ENCODE measurements at places on chromosomes 12 and 14.

DNA sequence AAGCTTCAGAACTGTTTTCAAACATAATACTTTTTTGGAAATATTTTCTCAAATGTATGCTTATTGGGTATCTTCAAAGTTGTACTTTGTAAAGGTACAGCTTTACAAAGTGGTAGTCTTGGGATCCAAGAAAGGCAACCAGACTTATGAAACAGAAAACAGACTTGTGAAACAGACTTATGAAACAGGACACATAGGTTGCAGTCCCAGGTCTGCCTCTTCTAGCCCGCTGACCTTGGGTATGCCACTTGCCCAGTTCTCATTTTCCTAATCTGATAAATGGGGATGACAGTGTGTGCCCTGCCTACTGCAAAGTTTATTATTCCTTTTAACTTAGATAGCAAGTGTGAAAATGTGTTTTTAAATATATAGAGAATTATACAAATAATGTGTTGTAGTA is 114.3 kb downstream of the KICS2 start:
- DNase-seq, result no peak

- DNase-seq, result no peak
These were observed 21.6 kb downstream of the CORO1C start for GRCh38 chr12:108709697-108710096.

- DNase-seq, result no peak
These were observed 16.6 kb downstream of the ACTR10 start for GRCh38 chr14:58216544-58216943.

GRCh38 chr14:22483863-22484593 is 105.0 kb downstream of the DAD1 start:
- no peak for DNase-seq

GRCh38 chr12:99427104-99427503 is 220.4 kb upstream of the GARIN6 start:
- DNase-seq, result no peak

- no peak for DNase-seq
These were observed 138.5 kb downstream of the ANO2 start for GRCh38 chr12:5806371-5807089.

- no peak for DNase-seq
These were observed 32.9 kb upstream of the SYCP3 start for GRCh38 chr12:101772012-101772775.

GRCh38 chr14:104681689-104682074 is 7.7 kb upstream of the INF2 start:
- DNase-seq, result no peak

DNA sequence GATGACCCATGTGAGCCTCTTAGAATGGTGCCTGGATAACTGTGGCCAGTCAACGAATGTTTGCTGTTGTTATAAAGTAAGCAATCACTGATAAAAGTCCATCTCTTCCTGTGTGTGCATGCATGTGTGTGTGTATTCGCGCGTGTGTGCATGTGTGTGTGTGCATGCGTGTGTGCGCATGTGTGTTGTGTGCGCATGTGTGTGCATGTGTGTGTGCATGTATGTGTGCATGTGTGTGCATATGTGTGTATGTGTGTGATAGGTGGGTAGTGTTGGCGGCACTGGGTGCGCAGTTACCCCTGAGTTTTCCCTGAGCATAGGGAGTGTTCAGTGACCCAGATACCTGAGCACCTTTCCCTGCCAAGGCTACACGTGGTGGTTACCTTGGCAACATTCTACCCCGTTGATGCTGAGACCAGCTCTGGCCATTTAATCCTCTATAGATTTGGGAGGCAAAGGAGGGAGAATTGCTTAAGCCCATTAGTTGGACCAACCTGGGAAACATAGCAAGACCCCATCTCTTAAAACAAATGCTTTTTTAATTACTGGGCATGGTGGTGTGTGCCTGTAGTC is 137.8 kb downstream of the SLC15A4 start:
- DNase-seq, result no peak
